ENCODE measurements at places on chromosomes 5 and 9. TPM values are rescaled to one million over a fixed set of nuclear protein-coding genes. Genes with fewer than 3 reads are reported as not detected.

Gene CDC20B
- not detected for total RNA-seq

Gene NOTCH1
- total RNA-seq: 15.5 TPM

Gene ECSCR
- not detected for total RNA-seq

Gene SEMA6A
- total RNA-seq: not detected
